ENCODE measurements at places on chromosomes 5 and 9. TPM values are rescaled to one million over a fixed set of nuclear protein-coding genes. Genes with fewer than 3 reads are reported as not detected.
A peak's percentile ranks its signal among the peaks of the same experiment; 100 is the strongest.

Gene EPB41L4B
- 6.2 TPM for total RNA-seq

Gene CXCL14
- 21.3 TPM for total RNA-seq

DNA sequence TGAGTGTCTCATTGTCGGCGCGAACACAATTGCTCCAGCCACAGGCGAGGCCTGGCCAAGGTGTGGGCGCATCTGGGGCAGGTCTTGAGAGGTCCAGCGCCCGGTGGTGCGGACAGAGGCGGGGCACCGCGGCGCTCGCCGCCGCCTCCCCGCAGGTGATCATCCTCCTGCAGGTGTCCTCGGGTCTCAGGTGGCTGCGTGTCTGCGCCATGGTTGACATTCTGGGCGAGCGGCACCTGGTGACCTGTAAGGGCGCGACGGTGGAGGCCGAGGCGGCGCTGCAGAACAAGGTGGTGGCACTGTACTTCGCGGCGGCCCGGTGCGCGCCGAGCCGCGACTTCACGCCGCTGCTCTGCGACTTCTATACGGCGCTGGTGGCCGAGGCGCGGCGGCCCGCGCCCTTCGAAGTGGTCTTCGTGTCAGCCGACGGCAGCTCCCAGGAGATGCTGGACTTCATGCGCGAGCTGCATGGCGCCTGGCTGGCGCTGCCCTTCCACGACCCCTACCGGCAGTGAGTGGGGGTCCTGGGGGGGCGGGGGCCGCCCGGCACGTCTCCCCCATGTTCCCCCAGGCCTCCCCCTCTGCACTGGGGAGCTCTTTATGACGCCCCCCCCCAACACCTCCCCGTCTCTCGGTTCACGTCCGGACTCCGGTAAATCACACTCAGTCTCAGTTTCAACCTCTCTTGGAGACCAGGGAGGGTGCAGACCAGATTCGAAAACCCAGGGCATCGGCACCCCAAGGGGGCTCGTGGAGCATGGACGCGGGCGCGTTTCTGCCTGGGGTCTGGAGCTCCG lies 446 bp downstream of the NXNL2 start:
- H3K27ac ChIP-seq: no peak overlapping the region
- H3K27me3 ChIP-seq: peaks cover 58% of the 10 kb centered on the region
- no peaks in the 10 kb centered on the region for H3K36me3 ChIP-seq
- H3K4me1 ChIP-seq: peaks cover 29% of the 10 kb centered on the region
- peak; percentile 28 for DNase-seq
- peak overlapping the region; percentile 38 for H3K4me3 ChIP-seq

Gene SET
- 385 TPM for total RNA-seq

Gene FOXD4
- total RNA-seq: 0.58 TPM

- no peak for DNase-seq
- H3K36me3 ChIP-seq: no peaks in the 10 kb centered on the region
- no peak overlapping the region for H3K27ac ChIP-seq
- H3K4me1 ChIP-seq: peaks cover 2% of the 10 kb centered on the region
- H3K27me3 ChIP-seq: no peaks in the 10 kb centered on the region
- H3K4me3 ChIP-seq: no peak overlapping the region
Observed at GRCh38 chr9:109723781-109724180, 56.2 kb upstream of the PALM2AKAP2 start.

Gene ZDHHC11B
- 3.8 TPM for total RNA-seq

DNA sequence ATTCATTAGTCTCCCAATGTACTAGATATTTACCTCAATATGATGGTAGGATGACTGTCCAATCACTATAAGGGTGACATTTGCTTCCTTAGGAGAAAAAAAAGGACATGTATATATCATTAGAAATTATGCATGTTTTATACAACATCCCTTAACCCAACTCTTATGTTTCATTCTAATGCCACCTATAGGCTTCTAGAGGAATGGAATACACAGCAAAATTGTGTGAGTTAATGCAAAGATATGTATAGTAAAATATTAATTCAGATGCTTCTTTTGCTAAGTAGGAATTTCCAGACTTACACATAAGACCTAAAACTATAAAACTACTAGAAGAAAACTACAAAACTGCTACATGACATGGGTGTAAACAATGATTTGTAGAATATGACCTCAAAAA lies 3.5 kb downstream of the PRXL2C start:
- DNase-seq: peak; percentile 37
- H3K36me3 ChIP-seq: peaks cover 11% of the 10 kb centered on the region
- H3K27ac ChIP-seq: no peak overlapping the region
- no peak overlapping the region for H3K4me3 ChIP-seq
- H3K4me1 ChIP-seq: peaks cover 11% of the 10 kb centered on the region
- H3K27me3 ChIP-seq: no peaks in the 10 kb centered on the region

- H3K4me3 ChIP-seq: no peak overlapping the region
- no peaks in the 10 kb centered on the region for H3K4me1 ChIP-seq
- no peaks in the 10 kb centered on the region for H3K27me3 ChIP-seq
- no peak overlapping the region for H3K27ac ChIP-seq
- no peak for DNase-seq
- no peaks in the 10 kb centered on the region for H3K36me3 ChIP-seq
Observed at GRCh38 chr5:142946547-142947426, 176.6 kb downstream of the ARHGAP26 start.

DNA sequence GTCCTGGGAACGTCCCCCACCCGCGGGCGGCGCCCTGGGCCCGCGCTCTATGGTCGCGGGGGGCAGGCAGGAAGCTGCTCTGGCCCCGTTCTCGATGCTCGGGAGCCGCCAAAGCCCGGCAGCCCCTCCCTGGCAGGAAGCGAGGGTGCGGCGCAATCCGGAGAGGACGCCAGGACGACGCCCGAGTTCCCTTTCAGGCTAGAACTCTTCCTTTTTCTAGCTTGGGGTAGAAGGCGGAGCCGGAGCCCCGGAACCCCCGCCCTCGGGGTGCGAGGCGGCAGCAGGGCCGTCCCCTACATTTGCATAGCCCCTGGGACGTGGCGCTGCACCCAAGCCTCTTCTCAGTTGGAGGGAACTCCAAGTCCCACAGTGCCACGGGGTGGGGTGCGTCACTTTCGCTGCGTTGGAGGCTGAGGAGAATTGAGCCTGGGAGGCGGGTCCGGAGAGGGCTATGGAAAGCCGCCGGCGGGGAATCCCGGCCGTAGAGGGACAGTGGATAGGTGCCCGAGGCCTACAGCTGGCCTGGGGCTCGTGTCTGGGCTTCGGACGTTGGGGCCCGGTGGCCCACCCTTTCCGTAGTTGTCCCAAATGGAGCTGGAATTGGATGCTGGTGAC lies at the start of the genes CREB3 and TLN1:
Gene CREB3, plus strand, starts transcription at position 482 of the 615 bp plus-strand sequence. Its CDS starts 107 bp downstream, at position 589.
Gene TLN1, minus strand, starts transcription at position 11 of the 615 bp plus-strand sequence. CDS start 6,501 bp downstream, outside the sequence.
- peaks cover 46% of the 10 kb centered on the region for H3K4me1 ChIP-seq
- H3K36me3 ChIP-seq: peaks cover 44% of the 10 kb centered on the region
- peak within 1 kb of the TSS; percentile 84 for H3K4me3 ChIP-seq
- H3K27me3 ChIP-seq: no peaks in the 10 kb centered on the region
- DNase-seq: peak; percentile 99

Gene CLTB
- 54.1 TPM for total RNA-seq

Gene DIPK1B
- total RNA-seq: 20.3 TPM

Data from muscle of leg (tissue), 16 donors.